Thyroid gland (tissue), 4 donors: ENCODE measurements at places on chromosomes 11 and 22. TPM values are rescaled to one million over a fixed set of nuclear protein-coding genes. Genes with fewer than 3 reads are reported as not detected.

DNA sequence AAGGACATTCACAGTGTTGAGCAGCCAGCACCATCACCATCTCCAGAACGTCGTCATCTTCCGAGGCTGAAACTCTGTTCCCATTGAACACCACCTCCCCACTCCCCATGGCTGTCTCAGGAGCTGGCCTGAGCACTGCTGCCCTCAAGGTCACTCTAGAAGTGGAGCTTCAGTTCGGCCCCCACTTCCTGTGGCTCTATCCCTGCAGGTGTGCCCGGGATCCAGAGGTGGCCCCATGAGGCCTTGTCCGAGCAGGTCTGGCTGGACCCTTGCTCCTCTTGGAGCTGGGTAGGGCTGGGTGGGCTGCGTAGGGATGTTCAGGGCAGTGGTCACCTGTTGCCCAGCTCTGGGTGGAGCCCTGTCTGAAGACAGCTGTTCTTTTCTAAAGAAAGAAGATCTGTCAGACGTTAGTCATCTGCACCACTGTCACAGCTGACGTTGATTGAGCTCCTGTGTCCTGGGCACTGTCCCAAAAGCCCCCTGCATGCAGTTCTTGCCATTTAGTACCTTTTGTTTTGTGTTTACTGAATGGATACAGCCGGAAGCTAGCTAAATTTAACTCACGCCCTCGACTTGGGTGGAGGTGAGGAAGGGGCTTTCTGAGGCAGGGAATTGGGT is 75.5 kb upstream of the CLDN5 start:
- no peak for DNase-seq

- no peak for DNase-seq
Measured at GRCh38 chr22:42303396-42304323, 33.2 kb upstream of the TCF20 start.

DNA sequence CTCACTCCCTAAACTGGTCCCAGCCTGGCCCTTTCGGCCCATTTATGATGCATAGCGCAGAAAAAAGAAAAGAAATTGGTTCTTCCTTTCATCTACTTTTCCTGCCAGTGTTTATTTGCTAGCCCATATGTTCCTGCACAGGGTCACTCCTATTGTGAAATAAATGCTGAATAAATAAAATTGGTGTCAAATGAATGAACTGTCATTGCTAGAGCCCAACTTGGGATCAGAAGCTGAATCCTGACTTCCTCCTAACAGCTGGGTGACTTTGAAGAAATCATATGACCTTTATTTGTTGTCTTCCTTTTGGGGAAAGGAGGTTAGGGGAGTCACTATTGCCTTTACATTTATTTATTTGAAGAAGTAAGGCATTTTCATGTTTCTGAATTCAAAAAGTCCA is 92.0 kb downstream of the PRR5L start:
- no peak for DNase-seq

- no peak for DNase-seq
Measured at GRCh38 chr22:33409079-33409478, 350.9 kb upstream of the SYN3 start.

GRCh38 chr11:31340903-31341572 is 28.5 kb downstream of the DCDC1 start:
- DNase-seq = no peak

DNA sequence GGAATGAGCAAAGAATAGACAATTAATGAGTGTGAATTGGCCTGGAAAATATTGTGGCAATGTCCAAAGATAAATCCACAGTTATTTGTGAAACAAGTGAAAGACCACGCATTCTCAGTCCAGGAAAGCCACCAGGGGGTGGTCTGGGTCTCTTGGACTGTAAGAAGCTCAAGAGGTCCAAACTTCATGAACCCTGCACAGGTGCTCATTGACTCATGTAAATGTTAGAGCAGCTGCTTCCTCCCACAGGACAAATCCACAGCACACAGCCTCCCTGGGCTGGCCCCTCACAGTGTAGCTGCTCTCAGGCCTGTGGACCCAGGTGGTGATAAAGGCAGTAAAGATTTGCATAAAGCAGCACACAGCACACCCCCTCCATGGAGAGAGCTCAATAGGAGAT is 114.0 kb downstream of the ZNF280B start:
- no peak for DNase-seq

- peak; percentile 54 for DNase-seq
Measured at GRCh38 chr11:64862987-64863390, 15.4 kb downstream of the EHD1 start.

DNA sequence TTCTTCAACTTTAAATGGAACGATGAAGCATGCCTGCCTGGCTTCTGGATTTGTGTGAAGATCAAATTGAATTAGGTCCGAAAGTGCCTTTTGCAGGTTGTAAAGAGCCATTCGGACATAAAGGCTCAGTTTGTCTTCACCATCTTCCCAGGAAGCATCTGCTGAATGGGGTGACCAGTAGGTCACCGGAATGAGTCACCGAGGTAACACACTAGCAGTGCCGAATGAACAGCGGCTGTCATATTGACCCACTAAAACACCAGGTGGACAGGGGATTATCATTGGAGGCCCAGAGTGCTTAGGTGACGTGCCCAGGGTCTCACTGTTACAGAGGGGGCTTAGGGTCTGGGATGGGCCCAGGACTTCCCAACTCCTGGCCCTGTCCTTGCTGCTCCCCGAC is 43.1 kb upstream of the MYH9 start:
- no peak for DNase-seq

Gene VSIG2
- 23.7 TPM for total RNA-seq

Gene SCO2
- 5.5 TPM for total RNA-seq

Gene MS4A15
- not detected for total RNA-seq

Gene ZDHHC5
- 55.5 TPM for total RNA-seq
